ENCODE measurements at places on chromosomes 12 and 14.

DNA sequence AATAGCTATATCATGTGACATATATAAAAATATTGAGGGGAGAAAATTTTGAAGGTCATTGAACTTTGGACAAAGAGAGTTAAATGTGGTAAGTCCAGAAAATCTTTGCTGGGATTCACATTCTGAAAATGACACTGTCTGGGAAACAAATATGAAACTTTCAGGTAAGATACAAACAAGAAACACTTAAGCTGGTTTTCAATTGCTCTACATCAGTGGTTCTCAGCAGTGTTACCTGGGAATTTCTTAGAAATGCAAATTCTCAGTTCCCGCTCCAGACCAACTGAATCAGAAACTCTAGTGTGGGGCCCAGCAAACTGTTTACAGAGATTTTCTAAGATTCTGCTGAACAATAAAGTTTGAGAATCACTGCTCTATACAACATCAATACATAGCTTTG, 3.6 kb upstream of the CDK17 start:
- DNase-seq: no peak

- DNase-seq: no peak
These were observed 62.1 kb upstream of the C14orf180 start for GRCh38 chr14:104517426-104517825.

DNA sequence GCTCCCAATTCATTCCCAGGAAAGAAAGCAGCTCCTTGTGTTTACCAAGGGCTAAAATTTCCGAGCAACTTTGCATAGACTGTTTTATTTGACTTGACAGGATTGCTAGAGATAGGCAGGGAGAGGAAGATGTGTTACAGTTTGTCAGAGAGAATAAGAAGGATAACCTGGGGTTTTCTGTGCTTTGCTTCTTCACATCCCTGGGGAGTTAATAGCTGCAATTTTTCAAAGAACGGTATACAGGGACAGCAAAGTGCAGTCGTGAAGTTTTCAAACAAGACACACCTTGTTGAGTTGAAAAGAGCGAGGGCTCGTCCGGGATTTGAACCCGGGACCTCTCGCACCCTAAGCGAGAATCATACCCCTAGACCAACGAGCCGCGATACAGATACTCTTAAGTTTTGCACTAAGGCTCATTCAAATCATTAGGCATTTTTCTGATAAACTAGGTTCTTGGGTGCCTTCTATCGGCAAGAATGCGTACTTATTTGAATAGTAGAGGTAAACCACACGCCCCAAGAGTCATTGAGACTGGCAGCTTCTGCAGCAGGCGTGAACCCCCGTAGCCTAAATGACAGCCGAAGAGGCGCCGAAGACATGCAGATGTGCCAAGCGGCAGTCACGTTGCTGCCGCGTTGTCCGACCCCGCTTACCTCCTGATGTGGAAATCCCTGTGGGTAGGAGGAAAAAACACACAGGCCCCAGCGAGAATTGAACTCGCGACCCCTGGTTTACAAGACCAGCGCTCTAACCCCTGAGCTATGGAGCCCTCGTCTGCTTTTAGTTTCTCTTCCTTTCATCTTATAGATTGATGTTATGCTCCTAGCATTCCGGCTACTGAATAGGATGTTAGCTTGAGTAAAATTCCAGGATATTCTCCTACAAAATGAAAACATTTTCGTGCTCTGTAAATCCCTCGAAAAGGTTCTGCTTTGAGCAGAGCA, 22.2 kb upstream of the RNASE12 start:
- peak; percentile 68 for DNase-seq

DNA sequence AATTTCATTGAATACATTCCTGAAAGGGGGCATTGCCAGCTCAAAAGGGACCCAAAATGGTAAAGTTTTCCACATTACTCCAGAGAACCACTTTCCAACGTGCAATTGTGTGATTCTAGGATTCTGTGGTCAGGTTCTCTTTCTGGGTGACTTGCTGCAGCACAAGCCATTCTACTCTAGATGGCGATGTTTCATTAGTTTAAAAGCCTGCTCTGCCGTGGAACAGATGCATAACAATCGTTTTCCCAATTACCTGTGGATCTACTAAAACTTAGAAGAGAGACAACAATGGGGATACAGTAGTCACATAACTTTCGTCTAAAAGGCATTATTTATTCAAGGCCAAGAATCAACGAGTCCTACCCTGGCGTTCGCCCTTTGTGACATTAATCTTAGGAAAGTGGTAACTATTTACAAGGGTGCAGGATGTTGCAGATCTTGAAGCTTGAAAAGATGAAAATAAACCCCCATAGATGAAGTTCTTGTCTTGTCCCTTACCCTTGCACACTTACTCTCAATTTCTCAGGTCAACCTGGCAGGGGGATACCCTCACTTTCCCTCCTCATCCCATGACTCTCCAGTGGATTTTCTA, 400.9 kb downstream of the SNAPC1 start:
- no peak for DNase-seq

GRCh38 chr12:97977870-97978405, 515.3 kb downstream of the RMST start:
- no peak for DNase-seq

DNA sequence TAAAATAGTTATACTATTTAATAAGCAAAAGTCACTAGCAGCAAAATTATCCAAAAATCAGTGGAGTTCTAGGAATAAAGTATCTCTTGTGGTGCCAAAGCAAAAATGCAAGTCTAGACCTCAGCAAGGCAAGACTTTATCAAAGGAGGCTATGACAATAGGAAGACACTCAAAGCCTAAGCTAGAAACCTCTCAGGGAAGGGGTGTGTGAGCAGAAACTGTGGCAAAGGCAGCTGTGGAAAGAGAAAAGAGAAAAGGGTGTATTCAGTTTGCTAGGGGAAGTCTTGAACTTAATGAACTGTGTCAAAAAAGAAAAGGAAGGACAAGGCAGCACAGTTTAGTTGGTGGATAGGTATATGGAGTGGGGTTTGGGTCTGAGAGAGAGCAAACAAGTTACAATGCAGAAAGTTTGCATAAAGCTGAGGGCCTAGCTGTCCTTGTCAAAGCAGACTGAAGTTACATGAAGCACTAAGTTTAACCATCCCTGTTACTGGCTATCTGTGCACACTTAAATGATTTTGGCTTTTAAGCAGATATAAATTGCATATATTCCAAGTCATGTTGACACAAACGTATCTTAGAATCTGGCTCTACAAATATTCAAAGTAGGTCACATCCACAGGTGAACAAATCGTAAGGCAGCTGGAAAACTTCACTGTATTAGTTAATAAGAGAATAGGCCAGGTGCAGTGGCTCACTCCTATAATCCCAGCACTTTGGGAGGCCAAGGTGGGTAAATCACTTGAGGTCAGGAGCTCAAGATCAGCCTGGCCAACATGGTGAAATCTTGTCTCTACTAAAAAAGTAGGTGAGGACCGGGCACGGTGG, 31.0 kb upstream of the AMN1 start:
- DNase-seq: no peak

DNA sequence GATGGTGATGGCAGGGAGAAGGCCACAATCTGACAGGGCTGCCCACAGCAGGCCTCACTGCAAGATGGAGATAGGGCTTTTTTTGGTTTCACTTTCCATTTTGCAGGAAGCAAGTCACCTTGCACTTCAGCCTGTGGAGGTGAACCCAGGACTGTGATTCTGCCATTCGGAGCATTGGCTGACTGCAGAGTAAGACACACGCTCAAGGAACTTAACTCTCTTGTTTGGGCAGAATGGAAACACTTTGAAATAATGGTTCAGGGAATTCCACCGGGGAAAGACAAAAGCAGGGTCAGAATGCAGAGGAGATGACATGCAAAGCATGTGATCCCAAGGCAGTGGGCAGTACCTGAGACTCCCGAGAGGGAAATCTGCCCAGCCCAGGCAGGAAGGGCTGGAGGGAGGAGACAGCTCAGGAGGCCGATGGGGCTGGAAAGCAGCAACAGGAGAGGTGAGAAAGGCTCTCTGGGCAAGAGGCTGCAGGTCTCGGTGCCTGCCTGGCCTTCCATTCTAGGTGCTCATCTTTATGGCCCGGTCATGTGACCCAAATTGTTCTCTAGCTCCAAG, 58.7 kb upstream of the PRMT8 start:
- no peak for DNase-seq

DNA sequence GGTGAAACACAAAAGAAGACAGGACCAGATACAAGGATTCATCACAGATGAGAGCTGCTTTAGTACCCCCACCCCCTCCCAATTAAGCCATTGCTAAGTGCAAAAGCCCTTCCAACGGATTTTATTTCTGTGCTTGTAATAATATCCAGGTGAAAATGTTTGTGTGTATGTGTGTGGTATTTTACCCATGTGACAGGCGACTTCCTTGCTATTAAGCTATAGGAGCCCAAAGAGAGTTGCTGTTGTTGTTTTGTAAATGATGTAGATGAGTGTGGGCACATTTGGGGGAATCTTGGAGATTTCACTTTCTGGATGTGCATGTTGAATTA, 3.2 kb upstream of the HOXC4 start:
- no peak for DNase-seq

DNA sequence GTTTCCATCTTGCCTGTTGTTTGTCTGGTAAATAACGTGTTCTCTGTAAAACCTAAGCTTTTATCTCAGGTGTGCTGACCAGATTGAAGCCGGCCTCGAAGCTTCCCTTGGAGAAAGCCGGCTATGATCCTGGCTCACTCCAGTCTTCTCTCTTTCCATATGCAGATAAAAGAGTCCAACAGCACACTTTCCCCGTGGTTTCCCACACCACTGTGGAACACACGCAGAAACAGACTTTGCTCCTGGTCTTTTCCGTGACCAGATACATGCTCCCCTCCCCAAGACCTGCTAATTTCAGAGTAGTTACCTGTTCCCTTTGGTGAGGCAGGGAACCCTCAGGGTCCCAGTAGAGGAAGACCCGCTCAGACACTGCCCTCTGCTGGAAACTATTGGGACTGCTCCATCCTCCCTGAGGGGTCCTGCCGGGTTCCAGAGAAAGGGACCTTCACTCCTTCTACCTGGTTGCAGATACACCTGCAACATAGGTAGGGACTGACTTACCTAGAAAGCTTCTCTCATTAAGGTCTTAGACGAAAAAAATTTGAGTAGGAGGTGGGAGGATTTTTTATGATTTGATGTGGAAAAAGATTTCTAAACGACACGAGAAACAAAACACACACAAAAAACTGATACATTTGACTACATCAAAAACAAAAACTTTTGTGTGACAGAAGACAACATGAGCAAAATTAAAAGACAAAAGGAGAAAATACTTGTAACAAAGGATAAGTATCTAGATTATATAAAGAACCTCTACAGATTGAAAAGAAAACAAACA, 415.4 kb upstream of the CCDC196 start:
- DNase-seq: peak; percentile 30

GRCh38 chr12:47829584-47829983, 9.9 kb upstream of the HDAC7 start:
- DNase-seq: no peak

- no peak for DNase-seq
These were observed 22.8 kb downstream of the GALNT4 start for GRCh38 chr12:89501793-89502192.

- DNase-seq: no peak
These were observed 19.0 kb upstream of the MTHFD1 start for GRCh38 chr14:64369201-64369600.

DNA sequence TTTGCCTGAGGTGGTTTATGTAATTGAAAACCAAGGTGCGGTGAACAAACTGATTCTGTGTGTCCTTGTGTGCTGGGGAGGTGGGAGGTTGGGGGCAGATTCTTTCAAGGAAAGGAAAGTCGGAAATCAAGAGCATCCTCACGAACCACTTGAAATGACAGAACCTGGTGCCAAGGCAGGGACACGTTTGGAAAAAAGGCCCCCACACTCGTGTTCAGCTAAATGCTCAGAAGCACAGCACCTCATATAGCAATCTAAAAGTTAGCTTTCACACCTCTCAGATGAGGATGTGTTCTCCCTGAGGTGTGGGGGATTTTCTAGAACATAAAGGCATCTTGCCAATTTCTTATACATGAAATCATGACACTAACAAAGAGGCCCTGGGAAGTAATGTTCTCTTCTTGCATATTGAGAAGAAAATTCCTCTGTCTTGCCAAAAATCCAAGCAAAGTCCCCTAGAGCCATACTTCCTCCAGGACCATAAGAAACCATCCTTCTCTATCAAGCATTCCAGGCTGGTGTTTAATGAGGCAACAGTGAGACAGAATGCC, 119.6 kb downstream of the PLXNC1 start:
- DNase-seq: no peak

DNA sequence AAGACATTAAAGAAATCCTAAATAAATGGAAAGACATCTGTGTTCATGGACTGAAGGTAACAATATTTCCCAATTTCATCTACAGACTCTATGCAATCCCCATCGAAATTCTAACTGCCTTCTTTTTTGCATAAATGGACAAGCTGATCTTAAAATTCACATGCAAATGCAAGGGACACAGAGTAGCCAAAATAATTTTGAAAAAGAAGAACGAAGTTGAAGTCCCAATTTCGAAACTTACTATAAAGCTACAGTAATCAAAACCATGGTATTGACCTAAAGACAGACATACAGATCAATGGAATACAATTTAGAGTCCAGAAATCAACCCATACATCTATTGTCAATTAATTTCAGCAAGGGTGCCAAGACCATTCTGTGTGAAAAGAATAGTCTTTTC, 16.4 kb upstream of the CD27 start:
- DNase-seq: no peak

- DNase-seq: no peak
These were observed 26.0 kb upstream of the VPS37B start for GRCh38 chr12:122921917-122922316.

GRCh38 chr12:122996188-122996601, 15.7 kb downstream of the ARL6IP4 start:
- DNase-seq: no peak

DNA sequence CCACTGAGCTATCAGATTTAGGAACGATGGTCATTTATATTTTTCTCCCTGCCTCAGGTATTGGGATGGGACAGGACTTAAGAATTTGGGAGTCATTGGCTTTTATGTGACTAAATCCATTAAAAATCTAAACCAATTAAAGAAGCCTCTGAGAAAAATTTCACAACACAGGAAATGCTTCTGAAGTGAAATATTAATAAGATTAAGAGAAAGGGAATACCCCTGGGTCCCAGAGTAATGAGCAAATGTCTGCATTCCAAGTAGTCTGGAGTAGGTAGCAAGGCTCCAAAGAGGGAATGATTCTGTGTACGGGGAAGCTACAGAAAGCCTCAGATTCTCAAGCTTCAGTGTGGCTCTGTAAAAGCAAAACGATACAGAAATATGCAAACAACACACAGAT, 707 bp upstream of the MED6 start:
- DNase-seq: no peak

GRCh38 chr14:83217492-83217891, 1683.8 kb upstream of the SEL1L start:
- no peak for DNase-seq

- DNase-seq: no peak
These were observed 8.8 kb downstream of the EIF2B2 start for GRCh38 chr14:75011356-75011994.

- DNase-seq: no peak
These were observed 80.4 kb upstream of the KCNA1 start for GRCh38 chr12:4829161-4829792.

GRCh38 chr12:25459541-25459951, 93.5 kb downstream of the LMNTD1 start:
- peak; percentile 6 for DNase-seq

GRCh38 chr12:98743362-98743953, 98.4 kb downstream of the APAF1 start:
- no peak for DNase-seq
